ENCODE measurements at places on chromosomes 11 and 22.

GRCh38 chr11:48094643-48095339, 114.4 kb downstream of the PTPRJ start:
- no peak for DNase-seq

GRCh38 chr11:104609311-104610085, 288.8 kb downstream of the CASP12 start:
- peak; percentile 8 for DNase-seq

- DNase-seq: no peak
These were observed 3.4 kb upstream of the ZBED4 start for GRCh38 chr22:49850021-49850911.

- DNase-seq: no peak
These were observed 15.2 kb upstream of the EHF start for GRCh38 chr11:34605481-34606325.

DNA sequence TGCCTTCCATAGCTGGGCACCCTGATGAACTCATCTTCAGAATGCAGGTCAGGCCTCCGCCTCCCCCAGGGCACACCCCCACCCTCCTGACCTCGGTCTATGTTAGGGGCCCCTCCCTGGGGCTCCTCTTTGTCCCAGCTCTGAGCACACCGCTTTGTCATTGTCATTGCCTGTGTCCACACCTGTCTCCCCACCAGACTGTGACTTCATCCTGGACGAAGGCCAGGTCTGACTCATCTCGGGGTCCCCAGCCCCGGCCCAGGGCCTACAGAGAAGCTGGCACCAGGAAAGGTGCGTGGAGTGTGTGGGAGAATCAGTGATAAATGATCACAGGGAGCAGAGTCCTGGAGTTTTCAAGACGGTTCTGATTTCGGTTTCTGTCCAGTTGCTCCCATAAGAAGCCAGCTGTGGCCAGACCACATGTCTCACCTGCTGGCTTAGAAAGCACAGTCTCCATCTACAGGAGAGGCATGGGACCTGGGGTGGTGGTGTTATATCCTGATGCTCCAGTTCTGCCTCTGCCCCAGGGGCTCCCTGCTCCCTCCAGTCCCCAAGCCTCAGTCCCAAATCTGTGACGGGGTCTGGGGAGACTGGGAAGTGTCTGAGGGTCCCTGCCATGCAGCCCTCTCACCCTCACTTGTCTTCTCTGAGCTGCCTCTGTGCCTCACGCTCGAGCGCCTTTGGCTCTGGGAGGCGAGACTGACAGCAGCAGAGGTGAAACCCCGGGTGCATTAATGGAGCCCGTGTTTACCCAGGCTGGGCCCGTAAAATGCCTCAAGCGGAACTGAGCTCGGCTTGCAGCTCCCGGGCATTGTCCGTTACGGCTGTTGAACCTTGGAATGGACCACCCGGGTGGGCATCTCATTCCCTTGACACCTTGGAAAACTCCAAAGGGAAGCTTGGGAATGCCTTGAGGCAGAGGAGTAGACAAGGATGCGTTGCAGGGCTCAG, 85.5 kb upstream of the WNT11 start:
- no peak for DNase-seq

DNA sequence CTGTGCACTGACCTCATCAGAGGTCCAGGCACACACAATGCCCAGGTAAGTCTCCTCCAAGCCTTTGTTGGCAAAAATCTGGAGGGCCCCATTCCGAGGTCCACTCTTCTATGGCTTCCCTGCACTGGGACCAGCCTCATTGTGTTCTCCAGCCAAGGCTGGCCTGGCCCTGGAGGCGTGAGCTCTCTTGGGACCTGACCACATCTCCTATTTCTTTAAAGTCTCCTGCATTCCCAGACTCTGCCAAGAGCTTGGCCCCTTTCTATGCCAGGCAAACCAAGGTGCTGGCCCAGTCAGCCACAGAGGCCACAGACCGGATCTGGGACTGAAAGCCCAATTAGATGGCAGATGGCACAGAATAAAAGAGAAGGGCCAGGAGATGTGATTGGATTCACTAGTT, 55.1 kb downstream of the C11orf58 start:
- DNase-seq: no peak

- DNase-seq: no peak
These were observed 79.5 kb downstream of the HORMAD2 start for GRCh38 chr22:30159561-30160353.

DNA sequence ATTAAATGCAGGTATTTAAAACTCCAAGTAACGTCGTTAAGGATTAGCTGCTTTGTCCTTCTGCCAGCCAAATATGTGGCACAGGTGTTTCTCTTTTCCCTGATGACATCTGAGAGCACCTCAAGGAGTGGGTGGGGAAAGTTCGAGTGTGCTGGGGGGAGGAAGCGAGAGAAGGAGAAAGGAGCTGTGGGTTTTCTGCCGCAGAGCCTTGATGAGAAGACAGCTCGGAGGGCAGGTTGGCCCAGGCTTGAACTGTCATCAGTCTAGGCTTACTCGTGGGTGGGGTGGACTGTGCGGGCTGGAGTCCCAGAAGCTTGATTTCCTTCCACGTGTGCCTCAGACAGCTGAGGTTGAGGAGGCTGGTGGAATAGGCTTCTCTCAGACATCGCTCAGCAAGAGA, 15.2 kb upstream of the SORL1-AS1 start:
- DNase-seq: peak; percentile 52

GRCh38 chr22:22910272-22911240, 22.9 kb downstream of the IGLL5 start:
- DNase-seq: no peak

DNA sequence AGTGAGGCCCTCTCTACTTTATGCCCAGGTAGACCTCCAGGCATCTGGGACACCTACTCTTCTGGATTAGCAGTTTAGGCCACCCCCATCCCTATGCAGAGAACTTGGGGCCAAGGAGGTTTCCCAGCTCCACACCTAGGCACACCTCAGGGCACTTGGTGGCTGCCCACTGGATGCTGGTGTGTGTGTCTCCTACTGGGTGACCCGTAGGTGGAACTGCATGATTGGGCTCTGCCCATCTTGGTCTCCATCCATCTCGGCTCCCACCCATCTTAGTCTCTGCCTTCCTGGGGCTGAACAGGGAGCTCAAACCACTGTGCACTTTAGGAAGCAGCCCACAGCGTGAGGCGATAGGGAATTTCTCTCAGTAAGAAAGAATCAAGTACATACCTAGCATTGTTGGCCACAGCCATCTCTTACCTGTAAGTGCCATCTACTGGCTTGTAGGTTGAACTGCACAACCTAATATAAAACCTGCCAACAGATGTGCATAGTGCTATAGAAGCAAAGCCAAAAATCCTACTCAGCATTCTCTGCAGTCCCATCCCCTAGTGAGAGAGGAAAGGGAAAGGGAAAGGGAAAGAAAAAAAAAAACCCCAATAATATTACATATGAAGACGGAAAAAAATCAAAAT, 61.6 kb upstream of the PTPN5 start:
- no peak for DNase-seq

- DNase-seq: no peak
These were observed 32.7 kb upstream of the CCDC34 start for GRCh38 chr11:27395556-27396258.

- DNase-seq: no peak
These were observed 196.5 kb downstream of the TENM4 start for GRCh38 chr11:79244241-79244772.

DNA sequence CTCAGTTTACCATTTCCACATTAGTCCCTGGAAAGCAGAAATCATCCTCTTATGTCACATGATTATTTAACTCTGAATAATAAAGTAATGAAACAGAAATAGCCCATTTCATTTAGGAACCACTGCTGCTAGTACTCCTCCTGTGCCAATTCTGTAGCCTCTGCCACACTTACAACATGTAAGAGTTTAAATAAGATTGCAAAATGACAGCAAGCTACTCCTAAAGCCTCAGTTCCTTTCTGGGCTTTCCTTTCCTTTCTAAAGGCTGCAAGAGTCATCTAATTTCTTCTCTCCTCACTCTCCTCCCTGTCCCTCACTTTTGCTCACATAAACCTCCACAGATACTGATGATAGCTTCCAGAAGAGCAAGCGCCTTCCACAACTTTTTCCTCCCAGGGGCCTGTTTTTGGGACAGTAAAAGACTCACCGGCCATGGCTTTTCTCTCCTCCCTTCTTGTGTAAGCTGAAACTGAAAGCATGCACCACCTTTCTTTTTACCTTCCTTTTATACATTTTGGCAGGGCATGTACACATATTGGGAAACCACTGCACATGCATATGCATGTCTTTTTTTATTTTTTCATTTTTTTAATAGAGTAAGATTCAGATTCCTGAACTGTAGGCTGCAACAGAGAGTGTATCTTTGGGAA, 38.5 kb downstream of the CARD18 start:
- no peak for DNase-seq

DNA sequence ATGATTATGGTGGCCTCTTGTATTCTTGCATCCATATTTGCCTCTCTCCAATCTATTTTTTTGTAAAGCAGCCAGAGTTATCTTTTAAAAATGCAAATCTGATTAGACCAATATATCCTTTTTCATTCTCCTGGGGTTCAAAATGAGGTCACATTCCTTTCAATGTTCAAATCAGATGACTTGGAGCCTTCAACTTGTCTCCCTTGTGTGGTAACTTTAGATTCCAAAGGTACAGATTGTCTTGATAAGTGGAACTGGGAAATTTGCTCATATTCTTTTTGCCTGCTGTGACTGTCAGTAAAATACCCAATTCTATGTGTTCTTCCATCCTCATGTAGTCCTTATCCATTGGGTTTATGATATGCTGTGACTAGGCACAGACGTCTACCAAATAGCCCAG, 15.1 kb upstream of the CAPRIN1 start:
- DNase-seq: no peak

DNA sequence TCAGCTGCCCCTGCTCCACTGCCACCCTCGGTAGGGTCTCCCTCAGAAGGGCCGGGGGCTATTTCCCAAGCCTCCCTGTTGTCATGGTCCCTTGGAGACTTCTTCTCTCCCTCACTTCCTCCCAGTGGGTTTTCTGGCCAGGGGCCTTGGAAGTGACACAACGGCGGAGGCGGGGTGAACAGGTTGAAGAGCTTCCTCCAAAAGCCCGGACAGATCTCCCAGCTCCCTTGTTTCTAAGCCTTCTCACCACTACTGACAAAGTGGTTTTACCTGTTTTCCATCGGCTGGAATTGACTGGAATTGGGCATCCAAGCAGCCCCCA, 14.5 kb downstream of the MYH9 start:
- no peak for DNase-seq

DNA sequence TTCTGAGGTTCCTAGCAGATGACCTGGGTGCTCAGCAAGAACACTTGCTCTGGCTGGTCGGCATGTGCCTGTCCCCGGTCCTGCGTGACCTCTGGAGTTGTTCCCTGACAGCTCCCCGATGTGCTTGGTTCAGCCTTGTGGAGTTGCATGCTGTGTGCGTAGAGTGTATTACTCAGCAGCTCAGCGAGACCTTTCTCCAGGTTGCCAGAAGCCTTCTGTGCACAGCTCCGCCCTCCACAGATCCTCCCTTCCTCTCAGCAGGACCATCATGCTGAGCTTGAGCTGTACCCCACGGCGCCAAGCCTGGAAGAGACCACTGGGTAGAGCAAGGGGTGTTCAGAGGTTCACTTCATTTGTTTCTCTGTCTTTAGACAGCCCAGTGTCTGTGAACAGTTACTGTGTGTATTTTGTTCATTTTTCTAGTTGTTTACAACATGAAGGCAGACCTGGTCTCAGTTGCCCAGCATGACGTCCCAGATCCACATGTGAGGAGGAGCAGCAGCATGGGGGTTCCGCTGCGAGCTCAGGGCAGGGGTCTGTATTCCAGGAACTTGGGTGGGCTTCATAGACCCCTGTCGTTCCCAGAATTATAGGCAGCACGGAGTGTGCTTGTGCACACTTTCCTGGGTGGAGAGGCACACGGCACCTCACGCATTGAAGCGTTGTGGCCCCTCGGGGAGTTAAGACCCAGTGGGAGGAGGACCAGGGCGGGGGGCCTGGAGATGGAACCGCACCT, 148.6 kb downstream of the IGLL1 start:
- no peak for DNase-seq

- DNase-seq: no peak
These were observed 4.3 kb upstream of the PNPLA5 start for GRCh38 chr22:43895986-43896645.

GRCh38 chr11:70510106-70510505, 111.8 kb downstream of the CTTN start:
- no peak for DNase-seq

GRCh38 chr22:36197514-36198146, 4.0 kb downstream of the APOL4 start:
- DNase-seq: no peak

DNA sequence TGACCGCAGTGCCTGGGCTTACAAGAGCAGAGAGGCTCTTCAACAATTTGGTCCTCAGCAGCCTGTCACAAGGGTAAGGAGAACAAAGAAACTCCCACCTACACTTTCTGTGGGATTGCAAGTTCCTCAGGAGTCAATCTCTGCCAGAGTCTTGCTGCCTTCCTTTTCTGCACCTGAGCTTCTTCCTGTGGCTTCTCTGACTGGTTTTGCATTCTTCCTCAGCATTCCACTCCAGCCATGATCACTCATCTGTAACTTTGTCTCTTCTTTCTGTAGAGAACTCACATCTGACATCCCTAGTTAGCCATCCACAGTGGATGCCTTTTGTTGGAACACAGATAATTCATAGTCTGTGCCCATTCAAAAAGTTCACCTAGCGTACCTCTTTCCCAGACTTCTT, 14.2 kb upstream of the OR6A2 start:
- DNase-seq: no peak

GRCh38 chr11:103946793-103947545, 89.5 kb upstream of the DDI1 start:
- no peak for DNase-seq

DNA sequence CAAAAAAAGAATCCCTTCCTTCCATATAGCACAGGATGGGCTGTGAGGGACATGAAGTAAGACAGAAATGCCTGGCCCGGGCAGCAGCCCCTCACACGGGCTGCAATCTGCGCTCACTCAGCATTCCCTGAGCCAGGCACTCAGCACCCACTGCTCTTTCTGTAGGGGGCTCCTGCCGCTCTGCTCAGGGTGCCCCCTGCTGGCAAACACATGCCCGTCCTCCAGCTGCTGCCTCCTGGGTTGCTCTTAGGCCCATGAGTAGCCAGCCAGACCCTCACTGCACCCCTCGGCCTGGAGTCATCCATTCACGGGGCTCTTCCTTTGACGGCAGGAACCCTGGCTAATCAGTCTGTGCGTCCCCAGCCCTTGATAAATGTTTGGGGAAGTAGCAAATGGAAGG, 6.9 kb downstream of the MCAT start:
- DNase-seq: no peak

Data from activated CD4-positive, CD25-positive, alpha-beta regulatory T cell treated with anti-CD3 and anti-CD28 coated beads, Interleukin-2, amount 50 U/mL, for 16 hours (primary cell).